ENCODE measurements at places on chromosomes 12 and 14. TPM values are rescaled to one million over a fixed set of nuclear protein-coding genes. Genes with fewer than 3 reads are reported as not detected.

GRCh38 chr12:30930238-30930637 lies 3.7 kb downstream of the TSPAN11 start:
- H3K4me3 ChIP-seq, result no peak overlapping the region
- DNase-seq, result no peak
- no peaks in the 10 kb centered on the region for H3K4me1 ChIP-seq
- H3K36me3 ChIP-seq, result no peaks in the 10 kb centered on the region
- H3K27me3 ChIP-seq, result peaks cover 63% of the 10 kb centered on the region

- H3K4me1 ChIP-seq, result no peaks in the 10 kb centered on the region
- H3K27ac ChIP-seq, result no peak overlapping the region
- DNase-seq, result no peak
- H3K27me3 ChIP-seq, result no peaks in the 10 kb centered on the region
- H3K4me3 ChIP-seq, result no peak overlapping the region
These were observed 83.8 kb downstream of the NRXN3 start for GRCh38 chr14:78253986-78254385.

- H3K36me3 ChIP-seq, result no peaks in the 10 kb centered on the region
- H3K27me3 ChIP-seq, result no peaks in the 10 kb centered on the region
- no peak overlapping the region for H3K4me3 ChIP-seq
- H3K4me1 ChIP-seq, result no peaks in the 10 kb centered on the region
- DNase-seq, result no peak
- H3K27ac ChIP-seq, result no peak overlapping the region
These were observed 227.7 kb downstream of the FSCB start for GRCh38 chr14:44279357-44279756.

DNA sequence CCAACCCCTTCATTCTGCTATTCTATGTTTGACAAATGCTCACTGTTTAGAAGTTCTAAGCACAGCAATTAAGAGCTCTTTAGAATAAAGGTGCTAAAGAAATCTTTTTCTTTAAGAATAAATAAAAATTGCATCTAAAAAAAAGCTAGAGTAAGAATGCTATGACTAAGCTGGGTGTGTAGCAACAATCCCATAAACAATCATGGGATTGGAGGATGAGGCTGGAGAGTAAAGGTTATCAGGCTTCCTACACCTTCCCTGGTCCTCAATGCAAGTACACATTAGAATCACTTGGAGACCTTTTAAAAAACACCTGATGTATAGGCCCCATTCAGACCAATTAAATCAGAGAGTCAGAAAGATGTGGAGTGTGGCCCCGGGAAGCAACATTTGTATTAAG lies 88.3 kb downstream of the CIT start:
- peaks cover 1% of the 10 kb centered on the region for H3K36me3 ChIP-seq
- no peaks in the 10 kb centered on the region for H3K4me1 ChIP-seq
- no peak for DNase-seq
- H3K27ac ChIP-seq, result no peak overlapping the region
- H3K27me3 ChIP-seq, result no peaks in the 10 kb centered on the region

DNA sequence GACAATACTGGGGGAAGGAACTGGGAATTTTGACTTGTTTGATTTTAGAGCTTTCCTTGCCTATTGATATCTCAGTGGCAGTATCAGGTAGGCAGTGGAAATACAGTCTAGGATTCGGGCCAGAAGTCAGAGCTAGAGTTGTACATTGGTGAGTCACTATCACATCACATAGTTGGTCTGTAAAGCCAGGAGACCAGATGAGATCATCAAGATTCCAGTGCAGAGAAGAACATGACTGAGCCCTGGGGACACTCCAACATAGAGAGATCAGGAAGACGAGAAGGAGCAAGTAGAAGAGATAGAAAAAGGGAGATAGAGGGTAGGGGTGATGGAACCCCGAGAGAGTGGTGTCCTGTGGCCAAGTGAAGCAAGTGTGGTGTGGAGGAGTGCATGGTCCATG lies 46.6 kb upstream of the NR1H4 start:
- H3K4me1 ChIP-seq, result peaks cover 26% of the 10 kb centered on the region
- no peaks in the 10 kb centered on the region for H3K36me3 ChIP-seq
- H3K27me3 ChIP-seq, result no peaks in the 10 kb centered on the region
- no peak overlapping the region for H3K4me3 ChIP-seq

GRCh38 chr14:81453166-81453766 lies 53.1 kb upstream of the STON2 start:
- DNase-seq, result peak; percentile 47
- H3K4me3 ChIP-seq, result no peak overlapping the region
- H3K4me1 ChIP-seq, result peaks cover 43% of the 10 kb centered on the region
- H3K27me3 ChIP-seq, result no peaks in the 10 kb centered on the region
- H3K27ac ChIP-seq, result no peak overlapping the region

DNA sequence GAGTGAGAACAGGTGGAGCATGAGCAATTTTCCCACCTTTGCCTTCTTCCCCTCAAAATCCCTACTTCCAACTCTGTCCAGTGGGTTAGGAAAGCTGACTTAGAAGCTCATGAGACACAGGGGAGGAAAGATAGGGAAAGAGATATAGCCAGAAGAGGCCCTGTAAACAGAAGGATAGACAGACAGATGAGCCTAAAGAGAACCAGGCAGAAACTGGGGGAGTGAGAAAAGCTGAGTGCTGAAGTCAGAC lies 5.0 kb downstream of the AJUBA start:
- DNase-seq, result no peak
- H3K27me3 ChIP-seq, result no peaks in the 10 kb centered on the region
- peaks cover 80% of the 10 kb centered on the region for H3K4me1 ChIP-seq
- peak overlapping the region; percentile 29 for H3K4me3 ChIP-seq
- peak overlapping the region; percentile 97 for H3K27ac ChIP-seq

DNA sequence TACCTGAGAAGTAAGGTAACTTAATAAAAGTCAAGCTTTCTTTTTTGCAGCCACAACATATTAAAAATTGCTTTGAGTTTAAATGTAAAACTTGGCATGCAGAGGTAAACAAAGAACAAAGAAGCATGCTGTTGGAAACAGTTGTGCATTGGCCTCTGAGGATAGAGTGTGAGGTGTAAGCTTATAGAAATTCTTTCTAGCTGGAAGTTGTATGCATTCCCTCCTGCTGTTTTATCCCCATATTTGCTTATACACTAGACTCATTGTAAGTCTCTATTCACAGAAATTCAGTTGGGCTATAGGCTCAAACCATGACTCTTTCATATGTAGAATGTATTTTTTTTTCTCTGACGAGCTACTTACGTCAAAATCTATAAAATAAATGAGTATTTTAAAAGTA lies 316.3 kb downstream of the SLC6A15 start:
- DNase-seq, result no peak
- no peaks in the 10 kb centered on the region for H3K27me3 ChIP-seq
- H3K36me3 ChIP-seq, result no peaks in the 10 kb centered on the region
- no peaks in the 10 kb centered on the region for H3K4me1 ChIP-seq
- no peak overlapping the region for H3K27ac ChIP-seq

DNA sequence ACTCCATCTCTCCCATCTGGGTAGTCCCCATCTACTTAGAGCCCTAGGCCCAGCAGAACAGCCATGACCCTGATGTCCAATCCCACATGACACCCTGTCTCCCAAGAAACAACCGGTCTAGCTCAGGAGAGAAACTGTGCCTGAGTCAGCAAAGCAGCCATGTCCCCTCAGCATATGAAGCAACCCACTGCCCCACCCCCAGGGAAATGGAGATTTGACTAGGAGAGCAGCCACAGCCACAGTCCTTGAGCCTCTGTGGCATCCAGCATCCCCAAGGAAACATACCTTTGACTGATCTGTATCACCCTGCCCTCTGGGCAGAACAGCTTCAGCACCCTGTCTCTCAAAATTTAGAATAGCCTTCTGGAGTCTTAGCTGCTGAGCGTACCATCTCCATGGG lies 641.9 kb upstream of the FBXO33 start:
- no peak overlapping the region for H3K4me3 ChIP-seq
- H3K27me3 ChIP-seq, result no peaks in the 10 kb centered on the region
- no peaks in the 10 kb centered on the region for H3K36me3 ChIP-seq

- DNase-seq, result peak; percentile 92
- no peaks in the 10 kb centered on the region for H3K27me3 ChIP-seq
- peaks cover 27% of the 10 kb centered on the region for H3K4me1 ChIP-seq
These were observed 53.2 kb downstream of the RPAP3 start for GRCh38 chr12:47652521-47653234.

DNA sequence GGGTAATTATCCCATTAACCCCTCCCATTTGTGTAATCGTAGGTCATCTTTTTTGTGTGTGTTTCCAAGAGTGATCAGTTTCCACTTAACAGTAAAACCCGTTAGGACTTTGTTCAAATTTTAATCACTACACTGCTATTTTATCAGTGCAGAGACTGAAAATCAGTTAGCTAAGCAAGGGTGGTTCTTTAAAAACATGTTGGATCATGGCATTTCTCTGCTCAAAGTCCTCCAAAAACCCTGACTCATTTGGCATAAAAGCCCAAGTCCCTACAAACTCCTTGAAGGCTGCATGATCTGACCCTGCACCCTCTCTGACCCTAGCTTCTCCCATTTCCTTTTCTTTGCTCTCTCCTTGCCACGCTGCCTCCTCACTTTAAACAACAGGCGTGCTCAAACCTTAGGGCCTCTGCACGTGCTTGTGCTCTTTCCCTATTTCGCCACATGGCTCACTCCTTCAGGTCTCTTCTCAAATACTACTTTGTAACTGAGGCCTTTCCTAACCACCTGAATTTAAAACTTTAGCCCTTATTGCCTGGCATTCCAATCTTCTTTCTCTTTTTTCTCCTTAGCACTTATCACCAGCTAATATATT lies 13.2 kb upstream of the OVCH1 start:
- H3K4me3 ChIP-seq, result no peak overlapping the region
- no peaks in the 10 kb centered on the region for H3K36me3 ChIP-seq
- no peaks in the 10 kb centered on the region for H3K4me1 ChIP-seq
- no peak for DNase-seq
- H3K27me3 ChIP-seq, result no peaks in the 10 kb centered on the region

DNA sequence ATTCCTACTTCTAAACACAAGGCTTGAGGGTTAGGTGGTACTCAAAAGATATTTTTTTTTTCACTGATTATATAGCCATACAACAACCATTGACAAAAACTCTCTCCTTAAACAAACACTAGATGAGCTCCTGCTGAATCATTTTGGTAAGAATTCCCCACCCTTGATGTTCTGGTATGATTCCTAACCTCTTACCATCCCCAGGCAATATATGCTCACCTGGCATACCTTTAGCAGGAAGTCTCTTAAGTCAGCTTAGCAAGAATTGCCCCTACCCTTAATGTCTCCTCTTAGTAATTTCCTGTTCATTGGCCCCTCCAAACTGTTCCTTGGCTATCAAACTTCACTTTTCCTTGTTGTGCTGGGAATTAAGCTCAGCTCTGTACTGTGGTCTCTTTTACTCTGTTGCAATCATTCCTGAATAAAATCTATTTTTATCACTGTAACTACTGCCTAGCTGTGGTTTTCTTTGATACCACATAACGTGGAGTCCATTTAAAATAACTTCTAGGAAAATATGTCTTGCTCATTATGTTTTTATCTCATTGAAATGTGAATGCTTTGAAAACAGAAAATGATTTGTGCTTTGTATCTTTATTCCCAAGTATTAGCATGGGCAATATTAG lies 712.6 kb downstream of the SLC16A7 start:
- H3K27me3 ChIP-seq, result no peaks in the 10 kb centered on the region
- no peaks in the 10 kb centered on the region for H3K36me3 ChIP-seq
- H3K27ac ChIP-seq, result no peak overlapping the region

GRCh38 chr12:13440844-13441243 lies 244.3 kb downstream of the EMP1 start:
- no peaks in the 10 kb centered on the region for H3K27me3 ChIP-seq
- H3K27ac ChIP-seq, result no peak overlapping the region
- no peaks in the 10 kb centered on the region for H3K36me3 ChIP-seq
- DNase-seq, result no peak
- 0 out of 2 replicates have a peak, but pooled peaks cover 11% of the 10 kb centered on the region for H3K4me1 ChIP-seq
- H3K4me3 ChIP-seq, result no peak overlapping the region

DNA sequence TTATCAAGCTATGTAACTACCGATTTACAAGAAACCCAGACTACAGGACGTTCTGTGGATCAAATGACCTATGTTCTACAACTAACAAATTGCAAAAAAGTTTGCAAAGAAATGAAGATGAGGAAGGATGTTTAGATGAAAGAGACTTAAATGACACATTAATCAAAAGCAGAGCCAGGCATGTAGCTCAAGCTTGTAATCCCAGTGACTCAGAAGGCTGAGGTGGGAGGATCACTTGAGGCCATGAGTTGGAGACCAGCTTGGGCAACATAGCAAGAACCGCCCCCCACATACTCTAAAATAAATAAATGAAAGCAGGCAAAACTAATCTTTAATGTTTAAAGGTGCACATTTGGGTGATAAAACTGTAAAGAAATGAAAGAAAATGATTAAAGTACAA lies 331.9 kb downstream of the BTG1 start:
- H3K27ac ChIP-seq, result no peak overlapping the region
- H3K36me3 ChIP-seq, result no peaks in the 10 kb centered on the region
- 0 out of 2 replicates have a peak, but pooled peaks cover 5% of the 10 kb centered on the region for H3K4me1 ChIP-seq
- no peak for DNase-seq

- H3K27ac ChIP-seq, result no peak overlapping the region
- no peak for DNase-seq
- no peaks in the 10 kb centered on the region for H3K36me3 ChIP-seq
- peaks cover 17% of the 10 kb centered on the region for H3K27me3 ChIP-seq
- peaks cover 8% of the 10 kb centered on the region for H3K4me1 ChIP-seq
These were observed 4.0 kb upstream of the TMEM229B start for GRCh38 chr14:67492538-67492937.

DNA sequence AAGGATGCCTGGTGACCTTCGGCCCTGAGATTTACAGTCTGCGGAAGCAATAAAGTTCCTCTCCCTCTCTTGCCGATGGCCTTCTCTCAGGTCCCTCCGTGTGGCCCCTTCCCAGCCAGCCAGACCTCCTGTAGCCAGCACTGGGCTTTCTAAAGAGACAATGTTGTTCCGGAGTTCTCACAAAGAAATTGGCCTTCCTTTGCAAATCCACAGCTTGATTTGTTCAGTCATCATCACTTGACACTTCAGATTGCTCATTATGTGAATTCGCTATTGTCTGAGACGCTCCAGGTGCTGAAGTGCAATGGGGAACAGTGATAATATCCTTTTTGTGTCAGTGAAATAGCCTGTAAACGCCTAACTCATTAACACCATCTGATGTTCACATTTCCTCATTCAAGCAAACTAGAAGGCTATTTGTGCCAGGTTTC lies 43.7 kb upstream of the GPHB5 start:
- no peaks in the 10 kb centered on the region for H3K27me3 ChIP-seq
- DNase-seq, result no peak
- H3K4me3 ChIP-seq, result no peak overlapping the region
- no peaks in the 10 kb centered on the region for H3K4me1 ChIP-seq

- H3K36me3 ChIP-seq, result no peaks in the 10 kb centered on the region
- no peaks in the 10 kb centered on the region for H3K4me1 ChIP-seq
- no peak for DNase-seq
- H3K27me3 ChIP-seq, result peaks cover 4% of the 10 kb centered on the region
- H3K4me3 ChIP-seq, result no peak overlapping the region
- H3K27ac ChIP-seq, result no peak overlapping the region
These were observed 120.8 kb downstream of the SEC23A start for GRCh38 chr14:38982278-38982677.

Gene RAD9B
- 0.38 TPM for total RNA-seq

Gene P2RX7
- total RNA-seq, result not detected

Gene WNT1
- total RNA-seq, result not detected

Gene CLEC4C
- not detected for total RNA-seq

Gene REP15
- total RNA-seq, result 0.64 TPM

Gene SNRPF
- 77.2 TPM for total RNA-seq

Gene LRIG3
- 9.9 TPM for total RNA-seq

Gene SERPINA3
- total RNA-seq, result 433 TPM

Gene BAZ1A
- 68.3 TPM for total RNA-seq

Gene GARIN6
- not detected for total RNA-seq

Gene PLBD2
- 8.5 TPM for total RNA-seq
